ENCODE measurements at places on chromosomes 2 and 18.

GRCh38 chr2:39781697-39782096 is 2.6 kb upstream of the THUMPD2 start:
- no peak for DNase-seq

DNA sequence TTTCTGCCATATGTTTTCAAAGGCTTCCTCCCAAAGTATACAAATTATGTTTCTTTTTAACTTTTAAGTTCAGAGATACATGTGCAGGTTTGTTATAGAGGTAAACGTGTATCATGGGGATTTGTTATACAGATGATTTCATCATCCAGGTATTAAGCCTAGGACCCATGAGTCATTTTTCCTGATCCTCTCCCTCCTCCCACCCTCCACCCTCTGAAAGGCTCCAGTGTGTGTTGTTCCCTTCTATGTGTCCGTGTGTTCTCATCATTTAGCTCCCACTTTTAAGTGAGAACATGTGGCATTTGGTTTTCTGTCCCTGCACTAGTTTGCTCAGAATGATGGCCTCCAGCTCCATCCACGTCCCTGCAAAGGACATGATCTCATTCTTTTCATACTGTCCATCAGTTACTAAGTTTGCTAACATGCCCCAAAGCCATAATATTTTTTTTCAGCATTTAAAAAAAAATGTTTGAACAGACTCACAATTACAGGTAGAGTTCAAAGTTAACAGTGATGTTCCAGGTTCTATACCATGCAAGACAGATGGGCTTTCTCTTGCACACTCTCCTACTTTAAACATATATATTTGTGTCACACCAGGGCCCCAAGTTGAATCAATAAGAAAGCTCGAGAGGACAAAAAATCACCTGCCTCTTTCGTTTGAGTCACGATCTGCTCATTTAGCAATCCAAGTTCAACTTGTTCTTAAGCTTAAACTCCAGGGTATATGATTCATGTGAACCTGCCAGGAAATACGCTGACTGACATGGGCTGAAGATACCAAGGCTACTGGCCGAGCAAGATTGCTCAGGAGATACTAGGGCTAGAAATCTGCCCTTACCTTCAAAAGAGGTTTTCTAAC is 77.6 kb downstream of the AP1S3 start:
- no peak for DNase-seq

- DNase-seq, result no peak
These were observed 149.9 kb downstream of the SETBP1 start for GRCh38 chr18:44830581-44830980.

DNA sequence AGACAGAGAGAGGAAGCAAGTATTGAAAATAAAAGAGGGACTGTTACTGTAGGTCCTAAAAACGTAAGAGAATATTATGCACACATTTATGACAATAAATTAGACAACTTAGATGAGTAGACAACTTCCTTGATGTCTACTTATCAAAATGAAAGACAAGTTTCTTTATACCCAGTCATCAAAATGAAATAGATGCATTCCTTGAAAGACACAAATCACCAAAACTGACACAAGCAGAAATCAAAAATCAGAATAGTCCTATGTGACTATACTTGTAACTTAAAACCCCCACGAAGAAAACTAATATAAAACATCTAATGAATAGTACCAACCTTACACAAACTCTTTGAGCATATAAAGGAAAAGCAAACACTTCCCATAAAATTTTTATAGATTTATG is 14.5 kb downstream of the RTN4 start:
- DNase-seq, result no peak

GRCh38 chr2:88606371-88607030 is 20.8 kb downstream of the EIF2AK3 start:
- DNase-seq, result no peak

- DNase-seq, result no peak
These were observed 156.7 kb downstream of the EXOC6B start for GRCh38 chr2:72669121-72669520.

DNA sequence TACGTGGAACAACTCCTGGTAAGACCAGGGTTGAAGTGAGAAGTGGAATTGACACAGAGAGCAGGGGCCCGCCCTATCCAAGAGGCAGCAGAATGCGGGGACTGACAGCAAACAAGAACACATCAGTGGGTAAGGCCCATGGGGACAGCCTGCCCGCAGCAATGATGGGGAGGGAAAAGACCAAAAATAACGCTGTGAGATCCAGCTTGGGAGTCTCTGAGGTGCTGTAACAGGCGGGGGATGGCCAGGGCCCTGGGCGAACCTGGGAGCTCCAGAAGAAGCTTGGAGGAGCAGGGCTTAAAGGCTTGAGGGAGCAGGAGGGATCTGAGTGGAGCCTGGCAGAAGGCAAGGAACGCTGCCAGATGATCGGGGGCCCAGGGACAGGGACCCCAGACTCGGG is 173.4 kb downstream of the TMEM200C start:
- DNase-seq, result no peak

DNA sequence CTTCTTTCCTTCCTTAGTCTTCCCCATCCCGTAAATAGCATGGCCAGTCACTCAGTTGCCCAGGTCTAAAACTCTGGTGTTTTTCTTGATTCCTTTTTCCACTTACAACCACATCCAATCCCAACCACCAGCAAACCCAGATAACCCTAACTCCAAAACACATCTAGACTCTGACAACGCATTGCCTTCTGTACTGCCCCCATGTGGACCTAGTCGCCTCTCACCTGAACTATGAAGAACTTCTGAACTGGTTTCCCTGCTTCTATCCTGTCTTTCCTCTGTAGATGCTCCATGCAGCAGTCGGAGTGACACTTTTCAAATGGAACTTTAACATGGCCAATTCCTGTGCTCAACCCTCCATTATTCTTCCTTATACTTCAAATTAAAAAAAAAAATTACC is 26.5 kb downstream of the ST6GAL2 start:
- no peak for DNase-seq

- no peak for DNase-seq
These were observed 45.2 kb downstream of the FAM117B start for GRCh38 chr2:202679980-202680379.

- DNase-seq, result no peak
These were observed 256.5 kb downstream of the TPGS2 start for GRCh38 chr18:36572135-36572856.

- DNase-seq, result no peak
These were observed 84.3 kb downstream of the NEB start for GRCh38 chr2:151649966-151650365.

DNA sequence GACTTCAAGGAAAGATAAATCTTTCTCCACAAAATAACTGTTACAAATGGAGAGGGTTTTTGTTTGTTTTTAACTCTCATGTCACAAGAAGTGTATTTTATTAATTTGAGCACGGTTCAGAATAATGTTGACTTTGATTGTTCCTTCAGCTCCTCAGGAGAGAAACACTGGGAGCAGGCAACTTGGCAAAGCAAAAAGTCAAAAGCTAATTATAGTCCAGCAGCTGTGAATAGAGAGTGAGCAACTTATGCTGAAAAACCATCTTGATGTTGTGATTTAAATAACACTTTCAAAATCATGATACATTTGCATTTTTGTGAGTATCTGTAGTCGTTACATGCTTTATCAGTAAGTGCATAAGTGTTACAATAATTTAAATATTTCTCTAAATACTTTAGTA is 37.5 kb upstream of the TTN start:
- no peak for DNase-seq

GRCh38 chr2:43937269-43937820 is 58.4 kb downstream of the LRPPRC start:
- DNase-seq, result no peak

- DNase-seq, result no peak
These were observed 222.9 kb downstream of the PRKCE start for GRCh38 chr2:45874344-45874743.

DNA sequence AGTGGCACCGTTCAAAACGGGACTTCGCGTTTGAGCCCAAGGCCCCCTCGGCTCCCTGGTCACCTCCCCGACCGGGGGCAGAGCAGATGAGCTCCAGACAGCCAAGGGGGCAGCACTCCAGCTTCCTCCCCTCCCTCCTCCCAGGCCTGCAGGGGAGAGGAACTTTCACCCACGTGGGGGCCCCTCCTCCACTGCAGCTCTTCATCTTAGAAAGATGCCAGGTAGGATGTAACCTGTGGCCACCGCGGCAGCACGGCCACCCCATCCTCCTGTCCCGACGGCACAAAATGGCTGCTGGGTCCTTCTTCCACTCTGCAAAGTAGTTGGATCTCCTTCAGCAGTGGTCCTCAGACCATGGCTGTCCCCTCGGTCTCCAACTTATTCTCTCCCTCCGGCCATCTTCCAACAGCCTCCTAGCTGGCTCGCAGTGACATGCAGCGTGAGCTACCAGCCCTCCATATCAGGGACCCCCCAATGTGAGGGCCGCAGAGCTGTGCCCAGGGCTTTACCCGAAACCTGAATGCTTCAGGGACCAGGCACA is 94.5 kb upstream of the ID2 start:
- DNase-seq, result no peak

DNA sequence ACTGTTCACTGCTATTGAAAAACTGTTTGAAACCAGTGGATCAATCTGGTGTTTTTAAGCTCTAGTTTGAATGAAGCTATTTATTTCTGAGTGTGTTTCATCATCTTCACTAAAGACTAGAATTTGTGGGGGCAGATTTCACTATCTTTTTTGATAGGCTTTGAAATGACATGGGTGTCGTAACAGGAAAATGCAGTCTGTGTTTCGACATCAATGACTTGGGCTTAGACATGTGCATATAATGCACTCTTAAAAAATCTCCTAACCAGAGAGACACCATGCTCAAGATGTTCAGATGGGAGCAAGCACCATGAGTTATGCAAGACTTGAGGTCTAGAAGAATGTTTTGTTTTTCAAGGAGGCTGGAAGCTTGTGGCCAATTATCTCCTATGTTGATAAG is 221.6 kb downstream of the GPD2 start:
- DNase-seq, result no peak
